ENCODE measurements at places on chromosomes 2 and 18. TPM values are rescaled to one million over a fixed set of nuclear protein-coding genes. Genes with fewer than 3 reads are reported as not detected.

AQP12B gene
- not detected for total RNA-seq

ZAP70 gene
- 1.9 TPM for total RNA-seq

CRYBA2 gene
- total RNA-seq, result not detected

TBC1D8 gene
- total RNA-seq, result 12.5 TPM

FAP gene
- 1.3 TPM for total RNA-seq

MOB4 gene
- total RNA-seq, result 70.7 TPM
